ENCODE measurements at places on chromosomes 3 and 15.

- H3K36me3 ChIP-seq, result no peaks in the 10 kb centered on the region
- no peaks in the 10 kb centered on the region for H3K4me1 ChIP-seq
- no peak overlapping the region for H3K27ac ChIP-seq
- no peak overlapping the region for H3K4me3 ChIP-seq
- H3K27me3 ChIP-seq, result peaks cover 4% of the 10 kb centered on the region
- DNase-seq, result no peak
These were observed 242.1 kb upstream of the THRB start for GRCh38 chr3:24736701-24737100.

DNA sequence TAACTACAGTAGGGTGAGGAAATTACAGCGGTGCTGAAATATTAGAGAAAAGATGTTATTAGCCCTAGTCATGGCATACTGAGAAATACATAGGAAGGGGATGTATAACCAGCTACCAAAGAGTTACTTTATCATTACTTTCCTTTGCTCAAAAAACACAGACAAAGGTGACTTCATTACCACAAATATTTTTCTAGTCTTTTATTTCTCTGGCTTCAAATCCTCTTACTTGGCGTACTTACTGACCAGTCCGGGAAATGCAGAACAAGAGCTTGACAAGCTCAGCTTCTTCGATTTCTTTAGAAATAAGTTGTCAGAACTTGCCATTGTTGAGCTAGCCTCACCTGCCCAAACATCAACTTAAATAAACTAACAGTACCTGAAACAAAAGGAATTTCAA, 142.1 kb upstream of the TMCO5A start:
- peaks cover 13% of the 10 kb centered on the region for H3K4me1 ChIP-seq
- H3K27me3 ChIP-seq, result no peaks in the 10 kb centered on the region
- no peak for DNase-seq
- H3K27ac ChIP-seq, result no peak overlapping the region

- peak overlapping the region; percentile 83 for H3K27ac ChIP-seq
- peaks cover 40% of the 10 kb centered on the region for H3K4me1 ChIP-seq
- peak overlapping the region; percentile 75 for H3K4me3 ChIP-seq
- H3K27me3 ChIP-seq, result no peaks in the 10 kb centered on the region
- H3K36me3 ChIP-seq, result peaks cover 26% of the 10 kb centered on the region
These were observed 522 bp upstream of the LMLN start for GRCh38 chr3:197959500-197959890.

DNA sequence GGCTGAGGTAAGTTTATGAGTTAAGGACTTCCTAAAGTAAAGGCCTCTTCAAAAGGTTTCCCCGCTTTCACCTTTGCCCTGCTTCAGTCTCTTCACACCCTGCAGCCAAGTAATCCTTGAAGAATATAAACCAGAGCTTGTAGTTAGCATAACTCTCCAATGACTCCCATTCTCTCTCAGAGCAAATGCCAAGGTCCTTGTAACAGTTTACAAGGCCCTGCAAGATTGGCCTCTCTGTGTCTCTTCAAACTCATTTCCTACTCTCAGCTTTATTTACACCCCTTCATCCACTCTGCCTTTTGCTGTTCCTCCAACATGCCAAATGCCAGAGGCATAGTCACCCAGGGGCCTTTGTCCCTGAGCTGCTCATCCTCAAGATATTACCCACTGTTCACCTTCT, 60.5 kb upstream of the MME start:
- no peak for DNase-seq
- no peak overlapping the region for H3K27ac ChIP-seq
- no peaks in the 10 kb centered on the region for H3K36me3 ChIP-seq
- no peak overlapping the region for H3K4me3 ChIP-seq

- no peaks in the 10 kb centered on the region for H3K36me3 ChIP-seq
- peak within 1 kb of the TSS; percentile 80 for H3K27ac ChIP-seq
- peak within 1 kb of the TSS; percentile 56 for H3K4me3 ChIP-seq
- no peaks in the 10 kb centered on the region for H3K27me3 ChIP-seq
- no peaks in the 10 kb centered on the region for H3K4me1 ChIP-seq
These were observed at the start of gene CELSR3 for GRCh38 chr3:48662753-48663488. Gene CELSR3, minus strand, starts transcription at chr3:48662886. Its CDS starts 252 bp downstream, at chr3:48662634.
